IMR-90 (cell line): ENCODE measurements at places on chromosomes 11 and 22. TPM values are rescaled to one million over a fixed set of nuclear protein-coding genes. Genes with fewer than 3 reads are reported as not detected.

The ISX gene
- polyA plus RNA-seq = not detected in 2 replicates

The JAM3 gene
- 32.0 and 38.0 TPM in 2 replicates for polyA plus RNA-seq

DNA sequence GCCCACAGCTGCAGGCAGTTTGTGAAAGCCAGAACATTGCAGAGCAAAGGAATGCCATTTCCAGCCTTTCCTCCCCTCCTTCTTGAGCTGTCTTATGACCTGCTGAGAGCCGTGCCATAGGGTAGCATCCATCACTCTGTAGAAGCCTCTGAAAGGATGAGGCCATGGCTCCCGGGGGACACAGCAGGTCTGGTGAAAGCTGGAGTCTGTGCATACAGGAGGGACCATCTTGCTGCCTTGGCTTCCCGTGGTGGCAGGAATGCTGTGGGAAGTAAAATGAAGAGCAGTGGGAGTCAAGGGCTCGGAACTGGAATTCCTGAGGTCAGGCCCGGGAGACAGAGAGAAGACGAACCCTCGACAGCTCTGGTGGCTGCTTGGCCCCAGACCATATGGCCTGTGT, 30.9 kb downstream of the ANO1 start:
- peak; percentile 22 for DNase-seq

DNA sequence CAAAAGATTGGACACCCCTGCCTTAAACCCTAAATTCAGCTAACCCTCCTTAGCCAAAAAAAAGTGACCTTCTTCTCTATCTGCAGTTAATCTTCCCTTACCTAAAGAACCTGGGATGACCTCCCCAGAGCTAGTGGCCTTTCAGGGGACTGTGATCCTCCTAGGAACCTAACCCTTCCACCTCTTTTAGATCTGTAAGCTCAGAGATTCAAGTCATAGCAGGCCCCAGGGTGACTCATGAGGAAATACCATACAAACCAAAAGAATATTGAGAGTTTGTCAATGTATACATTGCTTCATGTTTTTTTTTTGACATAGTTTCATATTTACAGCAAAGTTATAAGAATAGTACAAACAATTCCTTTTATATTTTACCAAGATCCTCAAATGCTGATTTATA, 38.3 kb upstream of the CXCR5 start:
- peak; percentile 70 for DNase-seq

GRCh38 chr22:37610480-37611129, 2.0 kb downstream of the GGA1 start:
- DNase-seq = no peak
